ENCODE measurements at places on chromosomes 5 and 9.
A peak's percentile ranks its signal among the peaks of the same experiment; 100 is the strongest.

- no peak for DNase-seq
Observed at GRCh38 chr5:167783145-167783817, 508.2 kb upstream of the WWC1 start.

GRCh38 chr9:132260846-132261245, 93.9 kb downstream of the SETX start:
- no peak for DNase-seq

DNA sequence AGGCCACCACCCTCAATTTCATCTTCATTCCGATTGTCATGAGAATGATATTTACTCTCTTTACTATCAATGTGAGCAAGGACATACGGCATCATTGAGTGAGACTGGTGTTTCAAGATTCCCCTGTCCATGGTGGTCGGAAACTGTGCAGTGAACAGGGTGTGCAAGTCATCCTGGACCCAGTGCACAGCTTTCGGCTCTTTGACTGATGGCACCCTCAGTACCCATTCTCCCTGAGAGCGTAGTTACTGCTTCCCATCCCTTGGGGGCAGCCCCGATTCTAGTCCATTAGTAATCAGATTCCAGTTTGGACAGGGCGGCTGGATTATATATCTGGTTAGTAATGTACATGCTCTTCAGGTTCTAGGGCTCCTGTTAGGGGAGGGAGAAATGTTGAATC, 61.7 kb upstream of the SUB1 start:
- no peak for DNase-seq

GRCh38 chr5:138754699-138755057, 1.5 kb downstream of the CTNNA1 start:
- DNase-seq, result no peak

- no peak for DNase-seq
Observed at GRCh38 chr5:6601271-6601670, 31.6 kb downstream of the NSUN2 start.

DNA sequence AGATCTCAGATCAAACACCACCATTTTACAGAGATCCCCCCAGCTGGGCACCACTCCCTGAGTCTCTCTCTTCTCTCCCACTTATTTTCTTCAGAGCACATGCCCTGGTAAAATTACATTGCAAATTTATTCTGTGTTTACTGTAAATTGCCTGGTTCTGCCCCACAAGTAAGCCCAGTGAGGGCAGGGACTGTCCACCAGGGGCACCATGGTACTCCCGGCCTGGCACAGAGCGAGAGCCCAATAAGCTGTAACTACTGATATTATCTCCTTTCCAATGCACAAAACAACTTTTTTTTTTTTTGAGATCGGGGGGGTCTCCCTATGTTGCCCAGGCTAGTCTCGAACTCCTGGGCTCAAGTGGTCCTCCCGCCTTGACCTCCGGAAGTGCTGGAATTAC, 123.0 kb downstream of the PAX5 start:
- DNase-seq, result no peak

DNA sequence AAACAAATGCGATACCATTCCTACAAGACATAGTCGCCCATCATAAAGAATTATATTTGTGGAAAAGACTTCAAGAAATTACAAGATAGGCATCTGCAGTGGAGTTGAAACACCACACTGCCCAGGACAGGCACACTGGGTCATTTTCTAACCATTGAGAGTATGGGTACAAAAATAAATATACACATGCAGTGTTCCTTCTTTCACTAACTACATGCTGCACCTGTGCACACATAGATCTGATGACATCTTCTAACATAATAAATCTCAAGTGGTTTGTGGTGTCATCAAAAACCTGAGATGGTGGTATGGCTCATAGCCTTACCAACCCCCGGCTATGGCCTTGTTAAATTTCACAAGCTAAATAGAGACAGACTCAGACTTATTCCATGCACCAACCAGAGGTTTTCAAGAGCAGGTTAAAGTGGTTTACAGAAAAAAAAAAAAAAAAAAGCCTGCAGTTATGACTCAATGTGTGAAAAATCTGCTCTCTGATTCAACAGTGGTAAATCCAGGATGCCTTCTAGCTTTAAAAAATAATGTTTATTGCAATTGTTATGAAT, 12.4 kb upstream of the NFIB start:
- DNase-seq, result peak; percentile 100

DNA sequence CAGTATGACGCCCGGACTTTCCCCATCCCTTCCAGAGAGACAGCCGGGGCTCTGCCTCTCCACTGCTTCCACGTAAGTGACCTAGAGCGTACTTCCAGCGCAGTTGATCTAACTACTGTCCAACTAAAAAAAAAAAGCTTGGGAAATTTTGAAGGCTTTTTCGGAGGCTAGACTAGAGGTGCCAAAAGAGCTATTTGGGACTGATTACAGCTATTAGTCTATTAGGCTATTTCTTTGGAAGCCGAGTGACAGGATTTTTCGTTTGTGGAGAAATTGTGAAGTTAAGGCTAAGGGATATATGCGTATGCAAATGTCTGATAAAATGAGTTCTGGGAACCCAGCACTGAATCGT, 1.5 kb downstream of the CCNO start:
- no peak for DNase-seq

All from NCI-H446 treated with DMSO at 0.1 percent for 48 hours (cell line).